ENCODE measurements at places on chromosomes 7 and 10.

GRCh38 chr7:101516851-101517250 is 112.2 kb downstream of the MYL10 start:
- H3K36me3 ChIP-seq, result no peaks in the 10 kb centered on the region
- H3K27me3 ChIP-seq, result peaks cover 5% of the 10 kb centered on the region
- no peaks in the 10 kb centered on the region for H3K4me1 ChIP-seq

DNA sequence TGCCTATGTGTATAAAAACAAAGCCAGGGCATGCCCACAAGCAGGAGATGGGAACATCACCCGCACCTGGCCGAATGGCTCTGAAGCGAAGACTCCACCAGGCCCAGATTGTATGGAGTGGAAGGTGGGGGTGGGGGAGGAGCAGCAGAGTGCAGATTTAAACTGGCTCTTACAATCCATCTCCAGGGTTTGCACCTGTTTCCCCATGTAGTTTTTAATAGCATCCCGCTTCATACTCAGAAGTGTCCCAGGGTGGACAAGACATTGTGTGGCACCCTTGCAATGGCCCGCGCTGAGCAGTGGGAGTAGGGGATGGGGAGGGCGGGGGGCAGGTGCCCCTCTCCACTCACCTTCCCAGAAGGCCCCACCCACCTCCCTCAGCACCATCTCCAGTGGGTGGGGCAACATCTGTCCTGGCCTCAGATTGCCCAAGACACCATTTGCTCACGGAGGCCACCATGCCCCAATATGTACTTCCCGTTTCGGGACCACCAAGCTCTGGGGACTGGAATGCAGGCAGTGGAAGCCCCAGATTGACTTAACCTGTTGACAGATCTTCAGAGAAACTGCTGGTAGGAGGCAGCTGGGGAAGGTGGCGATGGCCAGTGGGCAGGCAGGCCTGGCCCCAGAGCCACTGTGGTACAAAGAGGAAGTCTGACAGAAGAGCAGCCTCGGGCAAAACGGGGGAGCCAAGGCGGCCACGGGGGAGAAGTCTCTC is 23.0 kb downstream of the VSIR start:
- H3K4me3 ChIP-seq, result peak overlapping the region; percentile 6
- H3K27me3 ChIP-seq, result no peaks in the 10 kb centered on the region
- H3K27ac ChIP-seq, result peak overlapping the region; percentile 38
- H3K4me1 ChIP-seq, result peaks cover 92% of the 10 kb centered on the region
- no peak for DNase-seq

DNA sequence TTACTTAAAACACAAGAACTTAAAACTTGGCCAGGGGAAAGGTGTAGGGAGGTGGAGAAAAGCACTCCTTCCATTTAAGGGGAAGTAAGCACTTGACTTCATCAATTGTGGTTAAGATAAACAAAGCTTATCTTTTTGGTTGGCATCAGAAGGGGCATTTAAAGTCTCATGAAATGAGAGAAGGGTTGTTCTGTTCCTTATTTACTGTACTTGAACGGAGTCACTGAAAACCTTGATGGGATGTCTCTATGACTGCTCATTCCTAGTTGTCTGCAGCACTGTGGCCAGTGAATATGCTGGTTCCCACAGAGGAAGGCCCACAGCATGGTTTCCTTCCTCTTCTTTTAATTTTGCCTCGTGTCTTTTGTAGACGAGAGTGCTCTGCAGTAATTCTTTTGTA is 229.3 kb downstream of the AUTS2 start:
- H3K4me1 ChIP-seq, result peaks cover 66% of the 10 kb centered on the region
- no peak for DNase-seq
- peak overlapping the region; percentile 10 for H3K4me3 ChIP-seq

DNA sequence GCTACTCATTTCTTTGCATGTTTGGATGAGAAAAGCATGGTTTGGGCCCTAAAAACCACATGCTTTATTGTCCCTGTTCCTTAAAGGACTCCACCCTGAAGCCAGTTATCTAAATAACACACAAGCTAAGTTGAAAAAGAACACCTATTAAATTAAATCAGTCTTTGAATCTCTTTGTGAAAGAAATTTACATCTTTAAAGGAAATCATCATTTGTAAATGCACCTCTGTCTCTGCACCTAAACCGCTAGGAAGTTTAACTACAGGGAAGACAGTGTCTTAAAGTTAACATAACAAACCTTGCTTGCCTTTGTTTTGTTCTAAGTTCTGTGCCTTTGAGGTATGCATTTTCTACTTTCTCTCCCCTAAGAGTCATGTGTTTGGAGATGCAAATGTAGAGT is 52.6 kb downstream of the HTR7 start:
- H3K36me3 ChIP-seq, result no peaks in the 10 kb centered on the region
- H3K27me3 ChIP-seq, result peaks cover 13% of the 10 kb centered on the region
- H3K4me1 ChIP-seq, result no peaks in the 10 kb centered on the region
- H3K27ac ChIP-seq, result no peak overlapping the region
- no peak overlapping the region for H3K4me3 ChIP-seq
- DNase-seq, result no peak

- no peaks in the 10 kb centered on the region for H3K27me3 ChIP-seq
- no peaks in the 10 kb centered on the region for H3K4me1 ChIP-seq
- H3K36me3 ChIP-seq, result no peaks in the 10 kb centered on the region
- DNase-seq, result no peak
Observed at GRCh38 chr7:107079212-107079940, 34.9 kb downstream of the PRKAR2B start.

Data from stimulated activated naive B cell treated with anti-CD40 and anti-IgM and Interleukin-4, amounts not matched to agents 10 μg/mL and 1 μg/mL and 100 μg/mL, for 72 hours (primary cell).